ENCODE measurements at places on chromosomes 1 and 21. TPM values are rescaled to one million over a fixed set of nuclear protein-coding genes. Genes with fewer than 3 reads are reported as not detected.

Gene TENT5C
- total RNA-seq, result 6.4 TPM

Gene HEYL
- 0.23 TPM for total RNA-seq

DNA sequence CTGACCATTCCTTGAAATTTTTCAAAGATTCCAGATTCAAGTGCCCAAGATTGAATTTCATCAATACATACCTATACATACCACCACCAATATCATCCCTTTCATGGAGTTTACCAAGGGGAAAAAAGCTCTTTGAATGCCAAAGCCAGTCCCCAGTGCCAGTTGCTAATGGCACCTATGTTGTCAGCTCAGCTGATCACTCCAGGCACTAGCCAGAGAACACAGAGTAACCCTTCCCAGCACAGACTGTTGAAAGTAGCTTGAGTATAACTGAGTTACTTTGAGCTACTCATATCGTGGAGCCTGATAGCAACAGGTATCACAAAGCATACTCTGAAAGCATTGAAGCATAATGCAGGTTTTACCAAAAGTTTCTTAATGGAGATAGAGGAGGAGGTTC lies 133.9 kb upstream of the NFIA start:
- no peaks in the 10 kb centered on the region for H3K4me1 ChIP-seq
- DNase-seq, result no peak
- no peaks in the 10 kb centered on the region for H3K36me3 ChIP-seq
- no peak overlapping the region for H3K27ac ChIP-seq
- H3K27me3 ChIP-seq, result peaks cover 12% of the 10 kb centered on the region

Gene FAM151A
- not detected for total RNA-seq

DNA sequence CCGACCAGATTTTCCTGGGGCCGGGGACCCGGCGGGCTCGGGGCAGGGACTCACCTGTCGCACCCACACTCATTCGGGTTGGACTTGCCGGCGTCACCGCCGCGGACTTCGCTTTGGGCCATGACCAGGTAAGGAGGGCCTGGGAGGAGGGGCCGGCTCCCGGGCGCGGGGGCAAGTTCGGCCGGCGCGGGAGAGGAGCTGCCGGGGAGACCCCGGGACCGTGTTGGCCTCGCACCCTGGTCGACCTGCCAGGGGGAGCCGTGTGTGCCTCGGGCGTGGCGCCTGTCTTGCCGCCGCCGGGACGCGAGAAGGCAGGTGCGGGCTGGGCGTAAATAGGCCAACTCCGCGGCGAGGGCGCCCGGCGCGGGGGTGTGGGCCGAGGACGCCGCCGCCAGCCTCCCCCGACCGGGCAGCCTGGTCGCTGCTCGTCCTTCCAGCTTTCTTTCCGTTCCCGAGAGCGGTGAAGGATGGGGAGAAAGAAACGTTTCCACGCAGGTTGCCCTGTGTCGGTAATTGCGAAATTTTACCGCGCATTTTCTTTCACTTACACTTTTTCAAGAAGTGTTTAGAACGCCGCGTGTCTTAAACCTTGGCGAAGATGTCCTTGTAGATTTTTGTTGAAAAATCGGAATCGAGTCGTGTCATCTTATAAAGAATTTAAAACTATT lies 558 bp downstream of the USP1 start:
- peak overlapping the region; percentile 98 for H3K27ac ChIP-seq
- peaks cover 32% of the 10 kb centered on the region for H3K4me1 ChIP-seq
- H3K27me3 ChIP-seq, result no peaks in the 10 kb centered on the region
- peaks cover 37% of the 10 kb centered on the region for H3K36me3 ChIP-seq

All from activated CD4-positive, alpha-beta T cell treated with anti-CD3 and anti-CD28 coated beads for 36 hours (primary cell).